Hematopoietic multipotent progenitor cell treated with erythropoietin and hydrocortisone succinate and interleukin-3 and kit ligand, for 15 days (in vitro differentiated cells): ENCODE measurements at places on chromosomes 12 and 14.

GRCh38 chr12:54360717-54361456 lies 3.4 kb downstream of the GPR84 start:
- peak; percentile 74 for DNase-seq

GRCh38 chr14:55688566-55688965 lies 108.6 kb downstream of the KTN1 start:
- no peak for DNase-seq

DNA sequence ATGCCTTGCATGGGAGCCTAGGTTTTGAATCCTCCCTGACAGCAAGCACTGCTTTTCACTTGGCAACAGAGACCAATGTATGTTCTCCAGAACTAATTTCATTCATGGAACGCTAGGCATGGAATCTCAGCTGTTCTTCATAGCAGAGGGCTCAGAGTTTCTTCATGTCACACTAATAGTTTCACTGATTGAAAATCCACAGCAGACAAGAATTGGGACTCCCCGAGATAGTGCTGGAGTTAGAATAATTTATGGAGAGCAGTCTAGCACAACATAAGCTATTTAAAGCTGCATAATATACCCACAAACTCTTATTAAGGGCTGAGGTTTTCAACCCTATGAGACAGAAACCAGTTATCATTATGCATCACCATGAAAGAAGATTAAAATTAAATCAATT lies 342.5 kb downstream of the TMEM132D start:
- no peak for DNase-seq

DNA sequence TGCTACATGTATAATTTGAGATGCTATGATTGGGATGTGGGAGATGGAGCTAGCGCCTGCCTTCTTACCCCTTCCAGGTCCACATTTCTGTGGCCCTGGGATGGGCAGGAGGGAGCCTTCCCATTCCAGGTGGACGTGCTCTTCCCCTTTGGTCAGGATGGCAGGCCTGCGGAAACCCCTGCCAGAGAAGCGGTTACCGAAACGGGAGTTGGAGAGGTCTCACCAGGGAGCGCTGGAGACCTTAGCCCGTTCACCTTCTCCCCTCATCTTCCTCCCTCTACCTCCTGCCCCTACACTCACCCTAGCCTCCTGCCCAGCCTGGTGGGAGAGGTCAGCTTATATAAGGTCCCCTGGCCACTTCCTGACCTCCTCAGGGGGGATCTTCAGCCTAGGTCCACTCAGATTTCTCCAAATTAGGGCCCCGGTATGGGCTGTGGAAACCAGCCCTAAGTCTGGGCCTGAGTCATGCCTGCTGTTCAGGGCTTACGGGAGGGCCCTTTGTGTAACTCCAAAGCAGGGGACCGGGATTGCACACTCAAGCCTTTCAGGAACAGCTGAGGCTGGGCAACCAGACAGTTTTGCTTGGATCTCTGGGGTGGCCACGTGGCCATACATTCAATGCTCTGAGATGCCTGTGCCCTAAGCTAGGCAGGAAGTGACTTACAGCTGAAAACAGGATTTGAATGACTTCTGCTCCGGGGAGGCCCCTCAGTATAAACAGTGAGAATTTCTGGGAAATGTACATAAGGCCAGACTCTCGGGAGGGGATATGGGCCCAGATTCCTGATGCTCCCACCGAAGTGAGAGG lies 10.2 kb upstream of the MEG3 start:
- no peak for DNase-seq
